ENCODE measurements at places on chromosomes 16 and 17.

GRCh38 chr17:75738218-75738802 lies 17.1 kb downstream of the ITGB4 start:
- DNase-seq = no peak

GRCh38 chr16:64321066-64321465 lies 800.8 kb downstream of the CDH11 start:
- no peak for DNase-seq

DNA sequence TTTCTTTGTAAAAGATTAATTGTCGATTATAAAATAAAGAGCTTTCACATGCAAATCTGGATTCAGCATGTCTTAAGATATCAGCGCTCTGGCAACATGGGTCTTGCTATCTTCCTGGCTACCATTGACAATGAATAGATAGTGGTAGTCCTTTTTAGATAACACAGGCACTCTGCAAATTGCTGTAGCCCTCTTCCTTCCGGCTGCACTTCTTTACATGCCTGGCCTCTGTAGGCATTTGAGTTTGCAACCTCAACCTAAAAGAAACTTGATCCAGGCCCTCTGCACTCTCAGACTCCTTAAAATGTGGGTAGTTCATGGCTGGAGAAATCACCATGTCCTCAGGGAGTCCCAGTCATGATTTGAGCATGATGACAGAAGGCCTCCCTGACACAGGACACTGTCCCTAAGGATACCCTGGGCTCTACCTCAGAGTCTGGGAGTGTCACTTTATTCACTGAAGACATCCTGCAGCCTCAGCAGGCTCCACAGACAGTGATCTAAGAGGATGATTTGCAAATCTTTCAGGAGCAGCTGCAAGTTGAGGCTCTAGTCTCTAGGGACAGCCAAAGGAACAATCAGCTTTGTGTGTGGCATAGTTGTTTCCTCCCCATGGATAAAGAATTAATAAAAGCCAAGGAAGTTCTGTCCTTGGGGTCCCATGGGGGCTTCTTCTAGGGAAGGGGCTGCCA lies 529.4 kb downstream of the RBFOX1 start:
- no peak for DNase-seq

GRCh38 chr16:88926374-88926990 lies 50.5 kb downstream of the CBFA2T3 start:
- no peak for DNase-seq
